Stimulated activated CD8-positive, alpha-beta memory T cell treated with anti-CD3 and anti-CD28 coated beads, Interleukin-4, amount 100 ng/mL, for 4 hours (primary cell): ENCODE measurements at places on chromosomes 13 and 19.

GRCh38 chr19:7925171-7925851 lies 624 bp downstream of the CTXN1 start:
- peak; percentile 56 for DNase-seq

- no peak for DNase-seq
These were observed 89.6 kb upstream of the TNFSF11 start for GRCh38 chr13:42484386-42484785.

DNA sequence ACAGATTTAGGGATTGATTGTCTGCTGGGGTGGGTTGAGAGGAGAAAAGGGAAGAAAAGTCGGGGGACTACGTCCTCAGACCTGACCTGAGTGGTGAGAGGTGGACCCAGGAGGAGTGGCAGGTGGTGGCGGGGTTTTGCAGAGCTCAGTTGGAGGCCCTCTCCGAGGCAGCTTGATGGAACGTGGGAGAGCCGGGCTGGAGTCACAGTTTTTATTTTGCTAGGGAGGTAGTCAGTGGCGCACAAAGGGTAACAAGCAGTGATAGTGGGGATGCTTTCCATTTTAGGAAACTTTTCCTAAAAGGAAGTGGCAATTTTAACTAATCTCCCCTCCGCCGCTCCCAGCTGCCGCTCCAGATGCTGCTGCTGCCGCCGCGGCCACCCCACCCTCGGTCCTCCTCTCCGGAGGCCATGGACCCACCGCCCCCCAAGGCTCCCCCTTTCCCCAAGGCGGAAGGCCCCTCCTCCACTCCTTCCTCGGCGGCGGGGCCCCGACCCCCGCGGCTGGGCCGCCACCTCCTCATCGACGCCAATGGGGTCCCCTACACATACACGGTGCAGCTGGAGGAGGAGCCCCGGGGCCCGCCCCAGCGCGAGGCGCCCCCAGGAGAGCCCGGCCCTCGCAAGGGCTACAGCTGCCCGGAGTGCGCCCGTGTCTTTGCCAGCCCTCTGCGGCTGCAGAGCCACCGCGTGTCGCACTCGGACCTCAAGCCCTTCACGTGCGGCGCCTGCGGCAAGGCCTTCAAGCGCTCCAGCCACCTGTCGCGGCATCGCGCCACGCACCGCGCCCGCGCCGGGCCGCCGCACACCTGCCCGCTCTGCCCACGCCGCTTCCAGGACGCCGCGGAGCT lies 1.1 kb upstream of the ZNF581 start:
- no peak for DNase-seq

GRCh38 chr19:56971230-56971629 lies 130.7 kb upstream of the PEG3 start:
- no peak for DNase-seq

DNA sequence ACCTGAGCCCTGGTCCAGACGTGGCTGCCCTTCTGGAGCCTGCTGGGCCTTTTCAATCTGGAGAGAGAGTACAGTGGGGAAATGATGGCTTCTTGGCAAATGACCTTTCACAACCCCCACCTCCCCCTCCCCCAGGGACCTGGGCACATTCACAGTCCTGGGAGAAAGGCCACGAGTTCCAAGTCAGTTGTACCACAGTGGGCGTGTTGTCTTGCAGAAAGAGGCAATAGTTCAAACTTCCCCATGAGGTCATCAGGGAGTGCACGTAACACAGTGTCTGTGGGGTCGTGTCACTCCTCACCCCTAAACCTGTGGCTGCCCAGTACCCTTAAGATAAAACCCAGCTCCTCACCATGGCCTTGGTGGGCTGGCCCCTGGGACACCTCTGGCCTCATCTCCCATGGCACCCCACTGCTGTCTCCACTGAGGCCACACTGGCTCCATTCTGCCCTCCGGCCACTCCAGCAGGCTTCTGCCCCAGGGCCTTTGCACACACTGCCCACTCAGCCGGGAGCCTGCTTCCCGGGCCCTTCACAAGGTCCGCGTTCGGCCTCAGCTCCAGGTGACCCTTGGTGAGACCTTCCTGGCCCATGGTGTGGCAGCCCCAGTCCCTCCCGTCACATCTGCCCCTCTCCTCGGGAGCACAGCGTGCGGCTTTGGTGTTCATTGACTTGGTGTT lies 13.3 kb downstream of the PLIN4 start:
- no peak for DNase-seq

DNA sequence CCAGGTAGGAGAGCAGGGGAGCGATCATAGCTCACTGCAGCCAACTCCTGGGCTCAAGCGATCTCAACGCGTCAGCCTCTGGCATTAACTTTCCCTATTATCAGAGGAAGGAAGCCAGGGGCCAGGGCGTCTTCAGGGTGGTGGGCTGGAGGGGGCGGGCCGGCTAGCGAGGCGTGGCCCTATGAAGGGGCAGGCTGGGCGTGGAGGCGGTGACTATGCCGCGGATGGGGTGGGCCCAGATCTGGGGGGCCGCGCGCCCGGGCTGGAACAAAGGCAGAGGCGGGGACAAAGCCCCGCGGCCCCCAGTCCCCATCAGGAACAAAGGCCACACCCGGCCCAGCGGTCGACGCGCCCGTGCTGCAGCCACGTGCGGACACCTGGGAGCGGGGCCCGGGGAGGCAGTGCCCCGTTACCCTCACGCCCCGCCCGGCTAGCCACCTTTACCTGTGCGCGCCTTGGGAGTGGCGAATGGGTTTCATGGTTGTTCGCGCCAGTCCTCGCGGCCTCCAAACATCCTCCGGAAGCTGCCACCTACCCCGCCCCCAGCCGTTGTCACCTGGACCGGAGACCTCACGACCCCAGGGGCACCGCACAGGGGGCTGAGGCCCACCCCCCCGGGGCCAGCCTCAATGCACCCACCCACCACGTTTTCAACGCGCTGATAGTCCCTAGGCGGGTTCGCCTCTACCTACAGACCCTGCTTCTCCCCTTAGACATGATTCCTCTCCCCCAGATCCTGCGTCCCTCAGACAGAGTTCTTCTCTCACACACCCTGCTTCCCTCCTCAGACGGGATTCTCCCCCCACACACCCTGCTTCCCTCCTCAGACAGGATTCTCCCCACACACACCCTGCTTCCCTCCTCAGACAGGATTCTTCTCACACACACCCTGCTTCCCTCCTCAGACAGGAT lies 5.4 kb upstream of the TRIM28 start:
- DNase-seq, result no peak

DNA sequence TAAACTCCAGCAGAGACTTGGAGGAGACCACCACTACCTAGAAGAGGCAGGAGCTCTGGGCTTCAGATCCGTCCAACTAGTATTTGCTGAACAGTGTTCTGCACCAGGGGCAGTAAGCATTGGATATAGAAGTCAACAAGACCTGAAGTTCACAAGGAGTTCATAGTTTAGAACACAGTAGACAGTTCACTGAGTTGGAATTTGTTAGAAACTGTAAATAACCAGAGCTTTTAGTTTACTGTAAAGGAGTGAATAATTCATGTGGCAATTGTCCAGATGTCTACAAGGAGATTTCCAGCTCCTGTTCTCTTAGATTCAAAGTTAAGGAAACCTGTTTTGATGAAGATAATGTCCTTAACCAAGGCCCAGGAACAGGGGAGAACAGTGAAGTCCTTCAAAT lies 128.9 kb downstream of the COG6 start:
- DNase-seq, result no peak
